Daoy (cell line): ENCODE measurements at places on chromosomes 6 and 20. TPM values are rescaled to one million over a fixed set of nuclear protein-coding genes. Genes with fewer than 3 reads are reported as not detected.

Gene LAMA4
- 66.6 and 76.5 TPM in 2 replicates for total RNA-seq

Gene RPP21
- 160 and 170 TPM in 2 replicates for total RNA-seq

Gene PHACTR2
- total RNA-seq = 14.6 and 30.3 TPM in 2 replicates

Gene SIRPD
- not detected in 2 replicates for total RNA-seq

Gene CLPSL1
- not detected in 2 replicates for total RNA-seq

Gene SEL1L2
- not detected in 2 replicates for total RNA-seq

Gene ALDH8A1
- total RNA-seq = not detected in 2 replicates

Gene RNF146
- 15.4 and 19.0 TPM in 2 replicates for total RNA-seq

Gene THBS2
- total RNA-seq = 12.5 and 16.1 TPM in 2 replicates

Gene HUS1B
- 2.9 and 6.8 TPM in 2 replicates for total RNA-seq

DNA sequence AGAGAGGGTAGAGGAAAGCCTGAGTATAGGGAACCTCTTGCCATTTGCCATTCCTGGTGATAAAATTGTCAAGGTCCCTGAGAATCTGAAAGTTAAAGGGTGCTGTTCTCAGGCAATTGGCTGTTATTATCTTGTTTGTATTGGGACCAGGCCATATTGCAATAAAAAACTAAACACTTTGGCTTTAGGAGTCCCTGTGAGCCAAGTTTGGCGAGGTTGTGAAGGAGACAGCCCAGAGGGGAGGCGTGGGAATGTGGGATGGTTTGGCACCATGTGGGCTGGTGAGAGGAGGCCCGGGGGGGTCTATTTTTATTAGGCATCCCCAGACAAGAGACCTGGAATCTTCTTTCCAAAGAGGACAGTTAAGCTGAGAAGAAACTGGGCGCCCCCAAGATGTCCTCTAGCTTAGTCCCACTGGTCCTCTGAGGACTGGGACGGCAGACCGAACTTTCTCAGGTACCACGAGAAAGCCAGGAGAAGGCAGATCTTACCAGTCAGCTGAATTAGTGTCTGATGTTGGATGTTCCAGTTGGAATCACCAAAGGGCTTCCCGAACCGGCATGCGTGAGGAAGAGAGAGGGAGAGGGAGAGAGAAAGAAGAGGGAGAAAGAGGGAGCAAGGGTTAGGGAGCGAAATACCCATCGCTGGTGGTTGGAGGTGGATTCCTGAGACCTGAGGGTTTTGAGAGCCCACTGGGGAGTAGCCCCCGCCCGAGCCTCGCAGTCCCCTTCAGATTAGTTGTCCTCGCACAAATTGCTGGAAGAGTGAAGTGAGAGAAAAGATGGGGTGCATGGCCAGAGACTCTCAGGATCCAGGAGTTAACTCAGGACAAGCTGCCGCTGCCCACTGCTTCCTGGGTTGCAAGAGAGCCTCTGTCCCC is 24.4 kb downstream of the DYNLT1 start:
- no peak for DNase-seq

GRCh38 chr20:25676164-25676809 is 20.4 kb downstream of the ZNF337 start:
- no peak for DNase-seq

DNA sequence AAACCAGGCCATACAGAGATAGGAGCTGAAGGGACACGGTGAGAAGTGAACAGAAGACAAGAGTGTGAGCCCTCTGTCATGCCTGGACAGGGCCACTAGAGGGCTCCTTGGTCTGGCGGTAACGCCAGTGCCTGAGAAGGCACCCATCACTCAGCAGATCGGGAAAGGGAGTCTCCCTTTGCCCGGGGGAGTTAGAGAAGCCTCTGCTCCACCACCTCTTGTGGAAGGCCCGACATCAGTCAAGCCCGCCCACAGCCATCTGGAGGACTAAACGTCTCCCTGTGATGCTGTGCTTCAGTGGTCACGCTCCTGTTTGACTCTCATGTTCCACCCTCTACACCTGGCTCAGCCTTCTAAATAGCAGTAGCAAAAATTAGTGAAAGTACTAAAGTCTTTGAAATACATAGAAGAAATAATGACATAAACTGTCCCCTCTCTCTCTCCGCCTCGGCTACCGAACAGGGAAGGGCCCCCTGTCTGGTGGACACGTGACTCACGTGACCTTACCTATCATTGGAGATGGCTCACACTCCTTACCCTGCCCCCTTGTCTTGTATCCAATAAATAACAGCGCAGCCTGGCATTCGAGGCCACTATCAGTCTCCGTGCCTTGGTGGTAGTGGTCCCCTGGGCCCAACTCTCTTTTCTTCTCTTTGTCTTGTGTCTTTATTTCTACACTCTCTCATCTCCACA is 66.7 kb downstream of the RPP21 start:
- DNase-seq = peak; percentile 68

GRCh38 chr6:134464690-134465411 is 146.9 kb upstream of the SGK1 start:
- peak; percentile 89 for DNase-seq

DNA sequence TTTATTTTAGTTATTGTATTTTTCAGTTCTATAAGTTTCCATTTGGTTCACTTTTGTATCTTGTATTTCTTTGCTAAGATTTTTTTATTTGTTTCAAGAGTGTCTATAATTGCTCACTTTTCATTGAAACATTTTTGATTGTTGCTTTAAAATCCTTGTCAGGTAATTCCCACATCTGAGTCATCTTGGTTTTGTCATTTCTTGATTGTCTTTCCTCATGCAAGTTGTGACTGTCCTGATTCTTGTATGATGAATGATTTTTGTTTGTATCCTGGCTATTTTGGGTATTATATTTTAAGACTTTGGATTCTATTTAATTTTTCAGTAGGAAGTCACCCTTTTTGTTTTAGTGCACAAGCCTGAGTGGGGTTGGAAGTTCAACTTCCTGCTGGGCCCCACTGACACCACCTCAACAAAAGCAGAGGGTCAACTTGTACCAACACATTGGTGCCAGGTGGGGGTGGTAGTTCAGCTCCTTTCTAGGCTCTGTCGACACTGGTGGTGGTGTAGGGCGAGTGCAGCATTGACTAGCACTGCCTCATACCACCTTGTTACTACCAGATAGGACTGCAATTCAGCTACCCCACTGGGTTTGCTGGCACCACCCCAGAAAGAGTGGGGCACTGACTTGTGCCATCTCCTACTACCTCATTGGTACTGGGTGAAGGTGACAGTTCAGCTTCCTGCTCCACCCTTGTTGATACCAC is 8.8 kb downstream of the RSPH3 start:
- DNase-seq = no peak

GRCh38 chr6:56804996-56805395 is 149.9 kb upstream of the BEND6 start:
- peak; percentile 41 for DNase-seq

GRCh38 chr6:151071295-151071694 is 168.5 kb upstream of the AKAP12 start:
- DNase-seq = peak; percentile 89

DNA sequence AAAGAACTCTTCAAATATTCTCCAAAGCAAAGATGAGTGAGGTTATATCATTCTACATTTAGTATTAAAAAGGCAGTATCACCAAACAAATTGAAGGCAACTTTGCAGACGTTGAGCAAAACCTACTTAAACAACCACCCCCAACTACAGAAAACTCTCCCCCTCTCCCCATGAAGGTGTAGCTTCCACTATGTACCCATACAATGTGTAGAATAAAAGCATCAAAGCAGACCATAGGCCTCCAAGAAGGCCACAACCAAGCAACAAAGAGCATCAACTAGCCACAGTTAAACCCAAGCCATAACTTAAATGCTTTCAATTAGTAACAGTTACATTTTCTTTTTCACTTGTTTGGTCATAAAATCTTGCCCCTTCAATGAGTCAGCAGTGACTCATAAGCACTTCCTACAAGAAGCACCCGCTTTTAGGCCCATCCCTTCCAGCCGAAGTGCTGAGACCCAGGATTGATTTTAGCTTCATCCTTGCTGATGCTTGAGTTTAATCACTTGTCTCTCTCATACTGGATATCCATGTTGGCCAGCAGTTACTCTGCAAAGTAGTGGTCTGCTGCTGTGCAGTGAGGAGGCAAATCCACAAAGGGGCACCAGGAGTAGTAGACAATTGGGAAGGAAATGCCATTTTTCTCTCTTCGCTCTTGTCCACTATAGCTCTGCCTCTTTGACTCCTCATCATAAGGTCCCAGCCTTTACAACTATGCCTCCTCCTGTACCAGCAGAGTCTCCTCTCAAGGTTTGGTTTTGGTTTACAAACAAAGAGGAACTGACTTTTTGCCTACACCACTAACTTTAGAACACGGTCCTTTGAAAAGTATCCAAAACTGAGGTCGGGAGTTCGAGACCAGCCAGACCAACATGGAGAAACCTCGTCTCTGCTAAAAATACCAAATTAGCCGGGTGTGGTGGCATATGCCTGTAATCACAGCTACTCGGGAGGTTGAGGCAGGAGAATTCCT is 8.4 kb upstream of the NUP153 start:
- DNase-seq = peak; percentile 93

DNA sequence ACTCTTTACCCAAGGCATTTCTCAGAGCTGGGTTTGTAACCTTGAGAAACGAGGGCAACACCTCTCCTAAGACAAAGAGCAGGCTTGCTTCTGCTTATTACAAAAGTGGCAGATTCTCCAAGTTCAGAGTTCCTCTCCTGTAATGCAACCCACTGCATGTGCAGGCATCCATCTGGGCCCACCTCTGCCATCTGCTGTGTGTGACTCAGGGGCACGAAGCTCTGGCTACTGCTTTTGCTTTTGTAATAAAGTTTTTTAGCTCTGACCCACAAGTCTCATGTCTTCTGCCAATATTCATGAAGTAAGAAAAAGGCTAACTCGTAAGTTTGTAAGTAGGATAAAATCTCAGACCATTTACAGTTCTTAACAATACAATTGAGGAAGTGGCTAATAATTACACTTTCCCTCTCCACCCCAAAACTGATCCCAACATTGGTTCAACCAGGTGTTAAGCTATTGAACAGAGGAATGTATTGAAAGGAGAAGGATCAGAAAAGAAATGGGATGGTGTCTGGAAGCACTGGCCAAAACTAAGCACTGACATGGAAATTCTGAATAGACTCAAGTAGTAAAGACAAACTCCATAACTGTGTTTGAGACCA is 51.7 kb upstream of the SMLR1 start:
- no peak for DNase-seq

DNA sequence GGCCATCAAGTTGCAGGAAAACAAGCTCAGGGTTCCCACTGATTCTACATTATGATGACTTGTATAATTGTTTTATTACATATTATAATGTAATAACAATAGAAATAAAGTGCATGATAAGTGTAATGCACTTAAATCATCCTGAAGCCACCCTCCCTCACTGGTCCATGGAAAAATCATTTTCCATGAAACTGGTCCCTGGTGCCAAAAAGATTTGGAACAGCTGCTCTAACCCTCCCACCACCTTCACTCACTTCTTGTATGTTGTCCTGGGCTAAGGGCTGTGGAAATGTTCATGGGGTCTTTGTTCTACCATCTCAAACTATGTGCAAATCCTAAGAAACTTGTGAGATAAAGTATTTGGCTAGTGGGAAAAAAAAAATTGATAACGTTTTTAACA is 133.8 kb downstream of the LRRC1 start:
- no peak for DNase-seq

DNA sequence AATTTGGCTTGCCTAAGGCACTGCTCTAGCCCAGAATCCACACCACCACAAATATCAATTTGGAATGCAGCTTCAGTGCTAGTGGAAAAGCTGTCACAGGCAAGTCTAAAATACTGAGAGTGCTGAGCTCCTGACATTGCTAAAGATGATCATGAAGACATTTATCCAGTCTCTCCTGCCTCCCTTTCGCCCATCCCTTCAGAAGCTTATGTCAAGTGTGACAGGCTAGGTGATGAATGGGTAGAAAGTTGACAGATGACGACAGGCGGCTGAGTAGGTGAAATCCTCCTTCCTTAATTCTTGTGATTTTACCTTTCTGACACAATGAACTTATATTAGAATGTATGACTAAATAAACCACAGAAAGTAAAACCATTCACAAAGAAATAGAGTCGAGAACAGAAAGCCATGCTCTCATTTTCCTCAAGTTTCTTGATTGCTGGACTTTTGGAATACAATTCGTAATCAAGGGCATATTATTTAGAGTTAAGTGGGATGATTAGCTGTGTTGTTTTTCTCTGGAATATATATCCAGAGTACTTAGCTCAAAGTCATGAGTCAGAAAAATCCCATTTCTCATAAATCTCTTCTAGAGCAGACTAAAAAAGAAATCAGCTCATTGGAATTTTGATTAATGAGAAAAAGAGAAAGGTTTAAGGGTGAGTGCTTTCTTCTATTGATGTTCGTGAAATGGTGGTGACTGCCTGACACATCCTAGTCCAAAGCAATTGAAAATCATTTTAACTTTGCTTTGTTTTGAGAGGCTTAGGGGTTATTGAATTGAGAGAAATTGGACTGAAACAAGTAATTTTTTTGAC is 1228.2 kb upstream of the CITED2 start:
- DNase-seq = no peak

GRCh38 chr6:136463743-136464142 is 86.5 kb downstream of the MAP7 start:
- no peak for DNase-seq

DNA sequence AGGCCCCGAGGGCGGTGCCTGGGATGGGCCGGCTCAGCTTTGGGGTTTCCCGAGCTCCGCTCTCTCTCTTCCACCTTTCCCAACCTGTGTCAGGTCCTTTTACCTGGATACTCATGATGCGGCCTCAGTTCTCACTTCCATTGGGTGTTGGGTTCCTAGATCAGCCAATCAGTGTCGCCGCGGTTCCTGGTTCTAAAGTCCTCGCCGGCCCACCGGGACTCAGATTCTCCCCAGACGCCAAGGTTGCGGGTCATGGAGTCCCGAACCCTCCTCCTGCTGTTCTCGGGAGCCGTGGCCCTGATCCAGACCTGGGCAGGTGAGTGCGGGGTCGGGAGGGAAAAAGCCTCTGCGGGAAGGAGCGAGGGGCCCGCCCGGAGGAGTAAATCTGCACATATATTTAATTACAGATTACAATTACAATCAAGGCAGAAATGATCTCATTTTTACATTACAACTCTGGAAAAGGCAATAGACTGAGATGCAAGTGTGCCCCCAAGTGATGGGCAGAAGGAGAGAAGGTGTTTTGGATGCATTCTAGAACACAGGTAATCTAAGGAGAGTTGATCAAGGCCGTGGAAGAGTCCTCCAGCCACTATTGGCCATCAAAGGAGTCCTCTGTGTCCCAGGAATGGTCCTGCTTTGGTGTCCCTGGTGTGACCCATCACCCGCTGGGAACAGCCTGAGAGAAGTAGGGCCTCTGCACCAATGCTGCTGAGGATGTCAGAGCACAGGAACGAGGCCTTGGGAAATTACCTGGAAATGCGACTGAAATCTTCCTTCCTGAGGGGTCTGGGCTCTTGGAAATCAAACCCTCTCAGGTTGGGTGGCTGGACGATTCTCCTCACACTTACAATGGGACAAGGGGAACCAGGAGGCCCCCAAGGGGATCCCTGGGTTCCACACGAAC is 34.7 kb upstream of the MICB start:
- peak; percentile 87 for DNase-seq

GRCh38 chr20:3323398-3323797 is 84.1 kb downstream of the DNAAF9 start:
- peak; percentile 7 for DNase-seq

DNA sequence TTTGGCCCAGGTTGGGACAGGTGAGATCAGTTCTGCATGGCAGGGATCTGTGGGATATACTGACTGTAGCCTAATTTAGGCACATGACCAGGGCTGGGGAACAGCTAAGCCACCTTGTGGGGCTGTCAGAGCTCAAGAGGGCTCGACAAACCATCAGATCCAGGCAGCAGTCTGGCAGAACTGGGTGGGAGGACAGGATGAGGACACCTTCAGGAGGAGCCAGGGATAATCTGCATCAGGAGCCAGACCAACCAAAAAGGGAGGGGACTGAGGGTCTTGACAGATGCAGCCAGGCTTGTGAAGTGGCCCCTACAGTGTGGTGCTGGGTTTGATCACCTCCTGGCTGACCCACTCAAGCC is 123.4 kb downstream of the MAFB start:
- DNase-seq = no peak

- no peak for DNase-seq
Measured at GRCh38 chr6:28303570-28303969, 22.2 kb downstream of the PGBD1 start.
